ENCODE measurements at places on chromosomes 6 and 20.
A peak's percentile ranks its signal among the peaks of the same experiment; 100 is the strongest.

GRCh38 chr20:1816384-1817381 lies 78.5 kb upstream of the SIRPA start:
- no peak for DNase-seq

GRCh38 chr6:141521440-141521839 lies 611.3 kb upstream of the GJE1 start:
- no peak for DNase-seq

GRCh38 chr6:80640176-80640575 lies 533.7 kb downstream of the BCKDHB start:
- no peak for DNase-seq

GRCh38 chr20:44356353-44356723 lies 839 bp downstream of the HNF4A start:
- DNase-seq = no peak

DNA sequence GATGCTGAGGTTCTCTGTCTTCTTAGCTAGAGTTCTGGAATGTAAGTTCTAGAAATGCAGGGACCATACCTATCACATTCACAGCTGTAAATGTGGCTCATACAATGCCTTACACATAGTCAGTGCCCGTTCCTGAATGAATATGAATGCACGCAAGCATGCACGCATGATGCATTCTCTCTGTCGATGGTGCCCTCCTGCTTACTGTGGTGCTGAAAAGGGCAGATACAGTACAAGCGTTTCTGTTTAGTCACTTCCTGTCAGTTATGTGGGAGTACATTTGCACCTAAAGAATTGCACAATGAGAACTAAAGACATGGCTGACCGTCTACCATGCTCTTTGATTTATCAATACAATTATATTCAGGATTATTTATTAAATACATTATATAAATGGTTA lies 152.2 kb upstream of the SOX4 start:
- DNase-seq = no peak

GRCh38 chr20:48456366-48457192 lies 371.2 kb downstream of the PREX1 start:
- peak; percentile 55 for DNase-seq

DNA sequence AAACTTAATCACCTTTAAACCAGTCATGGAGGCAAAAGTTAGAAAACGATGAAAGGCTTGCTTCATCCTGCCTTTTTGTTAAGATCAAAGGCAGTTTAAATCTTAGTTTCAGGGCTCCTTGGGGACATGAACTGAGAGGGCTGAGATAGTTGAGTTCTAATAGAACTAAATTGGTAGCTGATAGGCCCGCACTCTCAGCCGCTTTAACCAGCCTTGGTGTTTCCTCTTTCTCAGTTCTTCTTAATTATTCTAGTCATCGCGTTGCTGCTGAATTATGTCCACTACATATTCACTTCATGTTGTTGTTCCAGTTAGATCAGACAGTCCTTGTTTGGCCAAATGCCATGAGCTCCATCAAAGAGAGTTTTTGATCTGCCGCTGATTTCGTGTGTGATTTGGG lies 72.5 kb downstream of the ANKS1A start:
- no peak for DNase-seq

DNA sequence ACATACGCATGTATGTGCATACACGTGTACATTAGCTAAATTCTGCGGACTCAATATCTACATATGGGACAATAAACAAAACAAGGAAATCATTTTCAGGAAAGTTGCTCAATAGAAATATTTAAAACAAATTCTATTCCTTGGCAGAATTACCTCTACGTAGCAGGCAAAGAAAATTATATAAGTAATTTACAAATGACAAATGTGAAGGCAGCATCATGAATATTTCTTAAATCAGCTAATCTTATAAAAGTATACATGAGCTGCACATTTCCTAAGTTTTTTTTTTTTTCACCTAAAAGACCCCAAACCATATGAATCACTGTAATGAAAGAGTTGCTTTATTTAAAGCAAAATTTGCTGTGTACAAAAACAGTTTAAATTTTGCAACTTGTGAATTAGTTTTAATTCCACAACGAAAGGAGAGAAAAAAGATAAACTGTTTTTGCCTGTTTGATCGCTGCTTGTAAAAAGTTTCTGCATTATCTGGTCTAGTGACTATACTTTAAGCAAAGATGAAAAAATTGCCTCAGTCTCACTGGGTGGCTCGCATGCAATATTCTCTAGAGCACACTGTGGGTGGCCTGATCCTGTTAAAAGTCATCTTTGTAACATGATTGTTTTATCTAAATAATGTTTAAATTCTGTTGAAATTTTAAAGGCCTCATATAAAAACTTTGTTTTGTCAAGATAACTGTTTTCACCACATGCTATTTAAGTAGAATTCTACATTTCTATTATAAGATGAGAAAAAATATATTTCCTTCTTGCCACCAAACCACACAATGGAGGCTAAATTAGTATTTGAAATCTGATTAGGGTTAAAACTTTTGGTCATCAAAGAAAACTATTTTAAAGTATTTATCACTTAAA lies 57.1 kb downstream of the HUS1B start:
- no peak for DNase-seq

DNA sequence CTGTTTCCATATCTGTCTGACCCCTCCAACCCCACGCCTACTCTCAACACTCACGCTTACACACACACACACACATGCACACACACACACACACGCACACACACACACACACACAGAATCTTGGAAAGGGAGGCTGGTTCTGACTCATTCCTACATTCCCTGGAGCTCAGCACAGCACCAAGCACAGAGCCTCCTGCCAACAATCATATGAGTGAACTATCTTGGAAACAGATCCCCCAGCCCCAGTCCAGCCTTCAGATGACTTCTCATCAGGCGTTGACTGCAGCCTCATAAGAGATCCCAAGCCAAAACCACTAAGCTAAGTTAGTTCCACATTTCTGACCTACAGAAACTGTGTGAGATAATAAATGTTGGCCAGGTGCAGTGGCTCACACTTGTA lies 14.1 kb upstream of the HCK start:
- DNase-seq = no peak

- no peak for DNase-seq
Observed at GRCh38 chr6:22072949-22073348, 223.9 kb downstream of the PRL start.

DNA sequence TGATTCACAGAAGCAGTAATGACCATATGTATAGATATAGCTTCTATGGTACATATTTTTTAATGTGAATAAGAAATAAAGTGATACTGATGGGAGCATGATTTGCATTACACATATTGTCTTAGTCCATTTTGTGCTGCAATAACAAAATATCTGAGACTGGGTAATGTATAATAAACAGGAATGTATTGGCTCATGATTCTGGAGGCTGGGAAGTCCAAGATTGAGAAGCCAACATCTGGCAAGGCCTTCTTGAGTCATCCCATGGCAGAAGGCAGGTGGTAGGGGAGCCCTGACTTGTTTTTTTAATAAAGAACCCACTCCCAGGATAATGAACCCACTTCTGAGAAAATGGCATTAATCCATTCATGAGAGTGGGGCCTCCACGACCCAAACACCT lies 185.6 kb upstream of the RREB1 start:
- DNase-seq = no peak

- DNase-seq = no peak
Observed at GRCh38 chr6:151121900-151122299, 117.9 kb upstream of the AKAP12 start.

- no peak for DNase-seq
Observed at GRCh38 chr20:25303292-25304024, 55.6 kb downstream of the PYGB start.

DNA sequence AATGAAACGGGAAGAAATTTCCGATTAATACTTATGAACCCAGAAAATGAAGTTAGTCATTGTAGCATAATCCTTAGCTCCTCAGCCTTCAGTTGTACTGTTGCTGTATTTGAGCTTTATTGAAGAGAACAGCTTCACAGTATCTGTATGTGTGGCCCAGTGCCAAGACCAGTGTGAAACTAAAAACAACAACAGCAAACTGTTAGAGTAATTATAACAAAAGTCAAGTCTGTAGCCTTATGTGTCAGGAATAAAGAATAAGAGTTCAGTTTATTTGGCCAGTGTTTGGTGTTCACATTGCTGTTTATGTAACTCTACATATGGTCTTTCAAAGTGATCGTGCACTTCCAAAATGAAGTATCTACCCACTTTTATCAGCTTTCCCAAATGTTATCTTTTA lies 70.9 kb downstream of the ARID1B start:
- DNase-seq = no peak

DNA sequence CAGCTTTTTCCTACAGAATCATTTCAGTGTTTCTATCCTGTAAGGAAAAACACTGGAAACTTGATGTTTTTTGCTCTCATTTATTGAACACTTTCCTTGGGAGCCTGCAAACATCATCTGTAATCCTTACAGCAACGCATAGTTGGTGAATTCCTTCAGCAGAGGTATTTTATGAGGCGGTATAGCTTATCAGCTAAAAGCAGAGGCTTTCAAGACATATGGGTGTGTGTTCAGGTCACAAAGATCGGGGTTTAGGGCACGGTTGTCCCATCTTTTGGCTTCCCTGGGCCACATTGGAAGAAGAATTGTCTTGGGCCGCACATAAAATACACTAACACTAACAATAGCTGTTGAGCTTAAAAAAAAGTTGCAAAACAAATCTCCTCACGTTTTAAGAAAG lies 185.0 kb downstream of the AIG1 start:
- no peak for DNase-seq

DNA sequence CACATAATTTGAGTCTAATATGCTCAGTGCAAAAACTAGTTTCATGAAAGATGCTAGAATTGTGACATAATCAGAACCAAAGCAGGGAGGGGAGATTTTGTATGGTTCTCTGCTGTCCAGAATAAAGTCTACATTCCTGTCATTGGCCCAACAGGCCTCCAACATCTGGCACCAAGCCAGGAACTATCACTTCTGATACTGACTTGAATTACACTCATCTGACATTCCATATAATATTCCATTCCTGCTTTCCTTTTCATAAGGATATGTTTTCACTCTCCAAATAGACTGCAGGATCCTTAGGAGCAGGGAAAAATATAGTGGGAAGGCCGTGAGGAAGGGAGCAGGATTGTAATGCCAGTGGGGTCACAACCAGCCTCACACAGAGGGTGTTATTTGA lies 84.6 kb upstream of the BTN3A2 start:
- no peak for DNase-seq

GRCh38 chr6:149235130-149235561 lies 82.4 kb upstream of the TAB2 start:
- DNase-seq = no peak

GRCh38 chr6:163701762-163702161 lies 287.2 kb downstream of the QKI start:
- DNase-seq = no peak

- no peak for DNase-seq
Observed at GRCh38 chr20:888057-888456, 28.1 kb downstream of the ANGPT4 start.

DNA sequence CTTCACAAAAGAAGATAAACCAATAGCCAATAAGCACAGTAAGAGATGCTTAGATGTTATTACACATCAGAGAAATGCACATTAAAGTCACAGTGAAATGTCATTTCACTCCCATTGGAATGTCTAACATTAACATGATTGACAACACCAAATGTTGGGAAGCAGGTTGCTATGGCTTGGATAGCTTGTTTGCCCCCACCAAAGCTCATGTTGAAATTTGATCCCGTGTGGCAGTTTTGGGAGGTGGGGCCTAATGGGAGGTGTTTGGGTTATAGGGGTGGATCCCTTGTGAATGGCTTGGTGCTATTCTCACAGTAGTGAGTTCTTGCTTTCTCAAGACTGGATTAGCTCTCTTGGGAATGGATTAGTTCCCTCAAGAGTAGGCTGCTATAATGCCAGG lies 44.8 kb downstream of the MRAP2 start:
- no peak for DNase-seq

DNA sequence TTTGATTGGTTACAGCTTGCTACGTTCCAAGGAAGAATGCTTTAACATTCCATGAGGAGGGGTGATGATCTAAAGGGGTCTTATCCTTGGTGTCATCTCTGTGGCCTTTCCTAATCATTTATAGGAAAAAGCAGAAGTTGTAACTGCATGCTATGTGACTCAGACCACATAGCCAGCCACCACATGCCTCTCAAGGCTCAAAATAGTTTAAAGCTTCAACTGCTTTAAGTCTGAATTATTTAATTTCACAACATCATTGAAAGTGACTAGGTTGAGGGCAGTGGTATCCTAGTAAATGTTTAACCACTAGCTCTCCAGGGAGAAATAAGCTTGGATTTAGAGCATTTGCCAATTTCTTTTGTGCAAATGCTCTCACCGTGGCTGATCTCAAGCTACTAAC lies 29.7 kb downstream of the MC3R start:
- DNase-seq = no peak

- peak; percentile 25 for DNase-seq
Observed at GRCh38 chr6:39426073-39426456, 103.6 kb upstream of the KCNK16 start.

DNA sequence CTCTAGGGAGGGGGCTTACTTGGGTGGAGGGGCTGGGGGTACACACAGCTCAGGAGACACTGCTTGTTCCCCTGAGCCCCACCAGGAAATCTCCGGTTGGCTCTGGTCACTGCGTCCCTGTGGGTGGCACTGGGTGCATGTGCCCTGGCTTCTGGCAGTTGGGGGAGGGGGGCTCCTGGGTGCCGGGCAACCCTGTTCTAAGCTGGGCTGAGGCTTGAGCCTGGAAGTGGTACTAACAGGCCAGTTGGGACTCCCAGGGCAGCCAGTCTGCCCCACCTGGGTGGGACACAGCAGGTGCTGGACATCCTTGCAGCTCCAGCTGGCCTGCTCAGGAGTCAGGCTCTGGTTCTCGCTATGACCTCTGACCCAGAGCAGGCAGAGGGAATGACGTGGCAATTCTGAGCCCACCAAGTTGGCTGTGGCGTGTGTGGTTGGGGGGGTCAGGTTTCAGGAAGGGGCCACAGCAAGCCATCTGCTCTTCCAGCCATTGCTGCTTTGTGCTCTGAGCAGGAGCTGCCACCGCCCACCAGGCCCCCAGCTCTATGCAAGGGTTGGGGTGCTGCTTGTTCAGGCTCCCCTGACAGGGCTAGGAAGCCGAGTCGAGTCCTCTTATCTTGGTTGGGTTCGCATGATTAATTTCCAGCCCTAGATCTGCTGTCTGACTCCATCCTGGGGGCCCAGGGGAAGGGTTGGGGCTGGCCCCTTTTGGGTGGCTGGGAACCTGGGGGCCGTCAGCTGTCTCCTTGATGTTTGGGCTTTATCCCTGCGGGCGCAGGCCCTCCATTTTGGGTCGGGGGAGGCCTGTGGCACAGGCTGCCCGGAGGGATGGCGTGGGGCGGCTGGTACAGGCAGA lies 590 bp downstream of the C20orf204 start:
- DNase-seq = no peak

DNA sequence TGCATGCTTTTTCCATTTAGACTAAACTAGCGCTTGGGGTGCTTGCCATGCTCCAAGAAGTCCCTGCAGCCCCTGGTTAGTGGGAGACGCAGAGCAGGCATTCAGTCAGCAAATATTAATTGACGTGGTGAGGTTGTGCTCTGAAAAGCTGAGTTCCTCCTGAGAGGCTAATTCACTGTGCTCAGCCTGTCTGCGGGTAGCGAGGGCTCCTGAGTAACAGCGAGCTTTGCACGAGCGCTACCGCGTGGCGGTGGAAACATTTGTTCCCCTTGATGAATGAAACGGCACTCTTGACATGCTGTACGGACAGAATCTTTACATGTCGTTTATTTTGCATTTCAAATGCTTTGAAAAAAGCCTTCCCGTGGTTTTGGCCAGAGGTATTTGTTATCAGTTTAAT lies 170.6 kb upstream of the AGPAT4 start:
- peak; percentile 23 for DNase-seq
